ENCODE measurements at places on chromosomes 4 and X.

- no peak for DNase-seq
Measured at GRCh38 chrX:68945081-68945602, 116.3 kb downstream of the EFNB1 start.

DNA sequence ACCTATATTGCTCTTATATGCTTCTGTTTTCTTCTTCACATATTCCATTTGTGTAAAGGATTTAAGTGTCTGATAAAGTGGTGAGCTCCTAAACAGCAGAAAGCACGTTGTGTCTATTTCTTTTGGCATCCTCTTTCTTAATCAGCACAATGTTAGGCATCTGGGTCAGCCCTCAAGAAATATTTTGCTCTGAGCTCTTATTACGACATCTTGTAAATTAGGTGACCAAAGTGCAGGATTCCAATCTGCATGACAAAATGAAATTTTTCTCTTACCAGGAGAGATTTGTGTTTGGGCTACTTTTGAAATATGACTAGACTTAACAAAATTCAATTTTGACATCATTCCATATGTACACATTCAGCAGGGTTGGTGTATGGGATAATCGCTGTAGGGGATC is 210.0 kb upstream of the IGFBP7 start:
- DNase-seq, result no peak

DNA sequence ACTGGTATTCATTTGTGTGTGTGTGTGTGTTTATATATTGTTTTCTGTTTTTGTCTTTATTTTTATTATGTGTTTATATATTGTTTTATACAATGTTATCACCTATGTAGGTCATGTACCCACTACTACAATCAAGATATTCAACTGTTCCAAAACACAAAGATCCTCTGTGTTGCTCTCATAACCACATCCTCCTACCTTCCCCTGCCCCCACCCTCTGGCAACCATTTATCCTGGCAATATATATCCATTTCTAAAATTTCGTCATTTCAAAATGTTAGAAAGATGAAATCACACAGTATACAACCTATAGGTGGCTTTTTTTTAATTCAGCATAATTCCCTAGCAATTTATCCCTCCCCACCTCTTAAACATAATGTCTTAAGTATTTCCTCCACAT is 18.8 kb upstream of the RPL34 start:
- DNase-seq, result no peak

DNA sequence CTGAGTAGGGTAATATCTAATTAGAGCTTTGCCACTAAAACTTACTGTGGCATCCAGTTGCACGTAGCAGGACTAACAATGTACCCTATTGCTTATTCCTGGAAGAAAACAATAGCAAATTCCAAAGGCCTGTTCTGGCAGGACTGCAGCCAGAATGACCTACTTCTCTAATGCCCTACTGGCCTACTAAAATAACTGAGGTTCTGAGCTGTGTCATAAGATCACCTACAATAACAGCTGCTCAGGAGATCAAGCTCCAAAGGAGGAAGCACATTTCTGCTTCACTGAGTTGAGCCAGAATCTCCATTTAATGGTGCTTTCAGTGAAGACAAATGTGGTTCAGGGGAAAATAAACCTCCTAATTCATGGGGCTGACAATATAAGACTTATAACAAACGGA is 42.2 kb upstream of the CXCL8 start:
- no peak for DNase-seq

DNA sequence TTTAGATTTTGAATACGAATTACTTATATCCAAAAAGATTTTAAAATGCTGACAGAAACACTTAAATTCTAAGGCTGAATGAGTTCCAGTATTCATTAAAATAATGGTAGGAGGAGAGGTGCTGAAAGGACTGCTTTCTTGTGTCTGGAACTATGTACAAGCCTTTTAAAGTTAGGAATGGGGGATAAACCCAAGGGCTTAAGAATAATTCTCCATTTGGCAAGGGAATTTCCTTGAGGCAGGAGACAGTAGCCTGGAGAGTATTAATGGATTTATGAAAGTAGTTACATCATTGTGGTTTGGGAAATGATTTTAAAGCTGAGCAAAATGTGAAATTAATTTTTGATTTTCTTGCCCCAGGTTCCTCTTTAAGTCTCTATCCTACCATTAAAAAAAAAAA is 266.5 kb upstream of the KCNIP4 start:
- DNase-seq, result no peak

- no peak for DNase-seq
Measured at GRCh38 chrX:24838629-24839028, 144.9 kb downstream of the POLA1 start.

DNA sequence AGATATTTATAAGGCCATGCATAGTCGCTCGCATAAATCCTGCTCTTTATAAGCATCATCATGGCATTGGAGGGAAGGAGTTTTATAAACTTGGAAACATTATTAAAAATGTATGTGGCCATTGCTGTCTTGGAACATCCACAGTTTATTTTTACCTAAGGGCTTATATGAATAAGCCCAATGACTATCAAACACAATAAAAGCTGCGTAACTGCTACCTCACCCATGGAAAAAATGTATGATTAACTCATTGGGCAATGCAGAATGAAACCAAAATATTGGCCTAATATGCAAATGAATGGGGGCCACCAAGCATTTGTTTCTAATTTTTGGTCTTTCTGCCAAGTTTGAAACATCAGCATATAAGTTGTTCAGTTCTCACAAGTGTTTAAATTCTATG is 19.1 kb downstream of the GEMIN8 start:
- no peak for DNase-seq

DNA sequence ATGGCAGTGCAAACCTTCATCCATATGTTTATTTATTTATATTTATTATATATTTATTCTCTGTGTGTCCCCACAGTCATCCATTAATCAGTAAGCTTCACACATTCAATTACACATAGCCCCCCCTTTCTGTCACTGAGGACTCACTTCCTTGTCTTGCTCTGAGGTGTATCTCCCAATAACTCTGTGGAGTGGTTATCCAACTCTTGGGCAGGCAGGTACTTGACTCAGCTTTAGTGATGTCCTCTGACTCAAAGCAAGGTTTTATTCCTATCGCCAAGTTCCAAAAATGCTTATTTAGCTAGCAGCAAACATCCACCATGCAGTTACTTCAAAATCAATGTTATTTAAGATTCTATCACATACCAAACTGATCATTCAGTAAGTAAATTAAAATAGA is 25.2 kb upstream of the NDP start:
- no peak for DNase-seq

Measured in activated CD8-positive, alpha-beta memory T cell treated with anti-CD3 and anti-CD28 coated beads for 1 hour (primary cell).